ENCODE measurements at places on chromosomes 4 and X.

- no peak for DNase-seq
These were observed 18.4 kb upstream of the NSUN7 start for GRCh38 chr4:40731361-40731760.

GRCh38 chr4:25421816-25422525, 44.9 kb downstream of the ANAPC4 start:
- no peak for DNase-seq

- DNase-seq: no peak
These were observed 21.8 kb upstream of the P2RY10 start for GRCh38 chrX:78923198-78924015.

DNA sequence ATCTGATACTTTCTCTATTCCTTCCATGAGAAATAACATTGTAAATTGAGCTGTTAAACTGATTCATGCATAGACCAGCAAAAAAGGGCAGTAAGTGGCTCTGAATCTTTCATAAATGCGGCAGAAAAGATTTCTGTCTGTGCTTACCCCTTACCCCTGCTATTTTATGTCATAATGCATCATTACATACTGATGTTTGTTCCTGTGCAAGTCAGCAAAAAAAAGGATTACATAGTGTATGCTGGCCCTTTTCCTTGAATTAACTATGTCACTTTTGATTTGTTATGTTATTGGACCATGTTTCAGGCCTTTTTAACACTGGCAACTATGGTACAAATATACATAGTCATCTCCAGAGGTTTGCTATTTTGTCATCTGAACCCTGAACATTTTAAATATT, 2159.7 kb downstream of the PCDH7 start:
- no peak for DNase-seq

DNA sequence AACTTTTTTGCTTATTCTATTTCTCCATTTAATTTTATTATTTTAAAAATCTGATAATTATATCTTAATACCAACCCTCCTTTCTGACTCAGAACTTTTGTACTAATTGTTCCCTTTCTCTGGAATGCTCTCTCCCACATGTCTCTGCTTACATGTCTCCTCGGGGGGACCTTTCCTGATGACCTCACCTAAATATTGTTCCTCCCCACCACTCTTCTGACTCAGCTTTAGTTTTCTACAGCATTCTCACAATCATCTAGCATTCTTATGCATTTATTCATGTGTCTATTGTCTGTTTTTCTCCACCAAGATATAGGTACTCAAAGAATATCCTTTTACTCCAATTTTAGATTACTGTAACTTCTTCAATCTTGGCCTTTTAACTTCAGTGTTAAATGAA, 128.7 kb downstream of the MSL3 start:
- DNase-seq: no peak

DNA sequence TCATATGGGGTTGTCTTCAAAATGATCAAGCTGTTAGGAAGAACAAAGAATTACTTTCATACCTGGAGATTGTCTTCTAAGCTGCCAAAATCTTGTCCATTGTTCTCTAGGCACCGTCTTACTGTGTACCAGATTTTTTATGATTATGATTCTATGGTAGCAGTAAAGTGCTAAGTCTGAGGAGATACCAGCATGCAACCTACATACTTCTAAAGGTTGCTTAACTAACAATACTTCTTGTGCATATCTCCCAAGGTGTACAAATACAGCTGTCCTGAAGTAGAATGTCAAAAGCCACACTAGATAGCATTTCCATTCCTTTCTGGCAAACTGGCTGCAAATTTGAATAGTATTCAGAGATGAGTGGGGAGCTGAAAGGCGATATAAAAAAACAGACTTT, 62.6 kb upstream of the FBXW7 start:
- DNase-seq: no peak

DNA sequence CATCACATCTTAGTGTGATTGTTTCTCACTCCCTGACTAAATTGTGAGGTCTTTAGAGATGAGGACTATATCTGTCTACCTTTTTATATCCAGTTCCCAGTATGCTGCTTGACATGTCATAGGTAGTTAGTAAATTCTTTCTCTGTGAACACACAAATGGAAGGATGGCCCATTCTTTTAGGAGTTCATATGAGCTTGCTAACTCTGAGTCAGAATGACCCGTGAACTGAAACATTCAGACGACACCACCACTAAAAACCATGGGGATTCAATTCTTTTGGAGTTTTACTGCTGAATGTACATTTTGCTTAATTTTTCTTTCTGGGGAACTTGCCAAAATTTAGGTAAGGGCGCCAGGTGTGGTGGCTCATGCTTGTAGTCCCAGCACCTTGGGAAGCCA, 13.9 kb downstream of the OFD1 start:
- DNase-seq: no peak

GRCh38 chrX:154044091-154044490, 24.4 kb upstream of the IRAK1 start:
- no peak for DNase-seq

GRCh38 chr4:183030309-183030708, 68.7 kb upstream of the WWC2 start:
- no peak for DNase-seq

Measured in NCI-H187 (cell line).